ENCODE measurements at places on chromosomes 5 and 9.

DNA sequence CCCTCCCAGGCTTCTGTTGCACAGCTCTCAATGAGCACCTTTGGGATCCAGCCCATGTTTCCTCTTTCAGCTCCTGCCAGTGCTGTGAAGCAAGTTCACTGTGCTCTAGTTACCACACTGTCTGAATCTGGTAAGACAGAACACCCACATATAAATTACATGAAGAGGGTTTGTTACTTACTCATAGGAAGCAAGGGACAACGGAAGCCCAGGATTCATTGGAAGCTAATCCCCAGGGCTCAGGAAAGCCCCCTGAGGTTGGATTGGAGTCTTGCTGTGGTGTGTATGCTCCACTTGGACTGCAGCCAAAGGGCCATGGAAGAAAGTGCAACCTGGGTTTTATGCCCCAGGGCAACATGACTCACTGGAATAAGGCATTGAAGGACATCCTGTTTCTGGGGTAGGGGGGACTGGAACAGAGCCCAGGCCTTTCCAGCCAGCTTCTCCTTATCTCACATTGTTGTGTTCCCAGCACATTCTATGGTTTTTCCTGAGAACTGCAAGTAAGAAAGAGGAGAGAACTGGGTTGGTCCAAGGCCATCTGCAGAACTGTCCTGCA, 15.6 kb upstream of the CLK4 start:
- no peak for DNase-seq

- DNase-seq, result no peak
Observed at GRCh38 chr9:98768344-98768743, 28.0 kb downstream of the ANKS6 start.

DNA sequence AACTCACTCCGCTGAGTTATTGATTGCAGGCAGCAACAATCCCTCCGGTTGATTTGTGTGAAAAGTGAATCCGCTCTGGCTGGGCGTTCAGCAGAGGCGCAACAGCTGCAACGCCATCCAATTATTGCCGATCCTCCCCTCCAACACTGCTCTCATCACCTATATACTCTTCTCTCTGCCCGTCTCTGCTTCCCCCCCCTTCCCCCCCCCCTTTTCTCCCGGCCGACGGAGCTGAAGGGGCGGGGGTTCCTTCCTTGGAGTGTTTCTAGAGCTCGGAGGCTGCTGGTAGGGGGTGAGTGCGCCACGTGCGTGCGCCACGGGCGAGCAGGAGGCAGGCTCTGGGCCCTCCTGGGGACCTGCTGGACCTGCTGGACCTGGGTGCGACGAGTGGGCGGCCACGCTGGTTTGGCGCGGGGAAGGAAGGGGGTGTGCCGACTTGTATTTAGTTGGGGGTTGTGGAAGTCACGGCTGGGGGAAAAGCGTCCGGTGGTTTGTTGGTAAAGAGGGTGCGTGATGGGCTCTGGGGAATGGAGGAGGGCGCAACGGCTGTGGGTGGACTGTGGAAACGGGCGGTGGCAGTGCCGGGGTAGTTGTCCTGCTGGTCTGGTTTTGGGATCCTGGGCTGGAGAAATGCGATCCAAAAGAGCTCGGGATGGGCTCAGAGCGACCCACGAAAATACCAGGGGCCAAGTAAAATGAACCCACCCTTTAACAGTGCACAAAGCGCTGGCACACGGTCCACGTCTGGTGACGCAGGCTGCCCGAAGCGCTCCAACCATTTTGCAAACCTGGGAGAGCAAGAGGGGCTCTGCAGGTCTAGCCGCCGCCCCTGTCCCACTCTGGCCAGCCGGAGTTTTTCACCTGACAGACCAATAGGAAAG, 6.4 kb upstream of the MEF2C start:
- no peak for DNase-seq

DNA sequence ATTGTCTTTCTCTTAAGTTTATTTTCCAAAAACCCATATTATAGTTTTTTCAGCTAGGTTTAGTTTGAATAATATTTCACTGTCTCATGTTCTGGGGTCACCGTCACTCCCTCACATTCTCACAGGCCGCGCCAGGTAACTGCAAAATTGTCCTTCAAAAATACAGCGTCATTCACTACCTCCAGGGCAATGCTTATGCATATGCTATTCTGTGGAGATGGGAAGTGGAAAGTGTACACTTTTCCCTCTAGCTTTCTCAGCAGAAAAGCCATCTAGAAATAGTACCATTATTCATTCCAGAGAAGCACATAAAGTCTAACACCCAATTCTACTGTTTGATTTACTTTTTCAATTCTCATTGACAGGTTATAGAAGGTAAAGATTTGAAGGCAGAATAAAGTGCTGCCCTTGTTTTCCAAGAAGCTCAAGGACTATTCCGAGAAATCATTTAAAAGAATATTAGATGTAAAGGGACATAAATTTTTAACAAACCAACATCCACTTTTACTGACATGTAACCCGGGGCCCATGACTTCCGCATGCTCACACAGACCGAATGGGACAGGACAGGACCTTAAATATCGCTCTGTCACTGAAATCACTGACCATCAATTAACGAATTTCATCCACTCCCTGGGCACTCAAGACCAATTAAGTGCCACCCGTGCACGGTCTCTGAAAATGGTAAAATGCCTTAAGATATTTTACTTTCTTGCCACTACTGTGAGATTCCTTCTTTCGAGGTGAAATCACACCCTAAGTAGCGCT, 720 bp downstream of the NUDT12 start:
- no peak for DNase-seq

GRCh38 chr5:168342151-168342825, 50.8 kb downstream of the WWC1 start:
- DNase-seq, result no peak

DNA sequence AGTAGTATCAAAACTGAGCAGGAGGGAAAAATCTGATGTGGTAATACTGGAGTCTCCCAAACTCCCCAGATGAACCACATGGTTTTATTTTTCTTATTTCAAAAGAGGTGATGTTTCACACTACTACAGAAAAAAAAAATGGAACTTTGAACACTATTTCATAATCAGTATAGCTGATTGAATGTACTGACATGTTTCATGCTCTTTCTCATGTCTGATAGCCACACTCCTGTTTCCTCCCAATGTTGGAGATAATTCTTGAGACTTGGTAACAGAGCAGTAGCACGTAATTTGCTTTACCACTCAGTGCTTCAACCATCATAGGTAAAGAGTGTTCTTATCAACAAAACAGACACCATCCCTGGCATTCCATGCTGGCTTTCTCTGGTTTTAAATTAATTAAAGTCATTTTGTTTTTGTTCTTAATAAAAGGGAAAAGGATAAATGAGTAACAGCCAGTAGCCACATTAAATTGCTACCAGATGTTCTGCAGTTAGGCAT, 85.2 kb downstream of the MUSK start:
- DNase-seq, result no peak

DNA sequence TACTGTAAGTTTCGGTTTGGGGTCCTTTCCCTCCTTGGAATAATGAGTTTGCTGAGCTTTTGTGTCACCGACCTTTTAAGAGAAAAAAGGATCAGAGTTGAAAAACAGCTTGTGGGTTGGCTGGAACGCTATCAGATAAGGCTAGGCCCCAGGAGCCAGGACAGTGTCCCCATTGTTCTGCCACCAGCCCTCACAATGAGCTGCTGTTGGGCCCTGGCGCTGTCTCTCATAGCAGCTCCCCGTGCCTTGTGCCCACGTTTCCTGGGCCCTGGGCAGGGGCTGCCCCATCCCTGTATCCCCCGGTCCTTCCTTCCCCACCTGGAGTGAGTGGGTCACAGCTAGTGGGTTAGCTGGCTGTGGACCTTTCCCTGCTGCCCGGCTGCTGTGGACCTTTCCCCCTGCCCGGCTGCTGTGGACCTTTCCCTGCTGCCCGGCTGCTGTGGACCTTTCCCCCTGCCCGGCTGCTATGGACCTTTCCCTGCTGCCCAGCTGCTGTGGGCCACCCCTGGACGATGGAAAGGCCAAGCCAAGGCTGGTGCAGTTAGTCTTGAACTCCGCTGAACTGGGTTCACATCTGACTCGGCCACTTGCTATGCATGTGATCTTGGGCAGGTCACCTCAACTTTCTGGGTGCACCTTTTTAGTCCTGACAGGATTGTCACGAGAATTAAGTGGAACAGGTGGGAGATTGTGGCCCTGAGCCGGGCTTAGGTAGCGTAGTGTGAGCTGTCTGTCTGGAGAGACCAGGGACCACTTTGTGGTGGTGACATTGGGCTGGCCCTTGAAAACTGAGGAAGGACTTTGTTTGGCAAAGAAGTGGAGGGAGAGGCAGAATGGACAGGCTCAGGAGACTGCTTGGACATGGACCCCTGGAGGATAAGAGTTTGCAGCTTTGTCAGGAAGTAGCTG, 99.5 kb downstream of the DAB2IP start:
- no peak for DNase-seq

- DNase-seq, result no peak
Observed at GRCh38 chr9:74281674-74282073, 215.5 kb upstream of the RORB start.

GRCh38 chr9:37027582-37028419, 6.3 kb downstream of the PAX5 start:
- peak; percentile 74 for DNase-seq

GRCh38 chr5:14145435-14146334, 2.5 kb downstream of the TRIO start:
- no peak for DNase-seq

DNA sequence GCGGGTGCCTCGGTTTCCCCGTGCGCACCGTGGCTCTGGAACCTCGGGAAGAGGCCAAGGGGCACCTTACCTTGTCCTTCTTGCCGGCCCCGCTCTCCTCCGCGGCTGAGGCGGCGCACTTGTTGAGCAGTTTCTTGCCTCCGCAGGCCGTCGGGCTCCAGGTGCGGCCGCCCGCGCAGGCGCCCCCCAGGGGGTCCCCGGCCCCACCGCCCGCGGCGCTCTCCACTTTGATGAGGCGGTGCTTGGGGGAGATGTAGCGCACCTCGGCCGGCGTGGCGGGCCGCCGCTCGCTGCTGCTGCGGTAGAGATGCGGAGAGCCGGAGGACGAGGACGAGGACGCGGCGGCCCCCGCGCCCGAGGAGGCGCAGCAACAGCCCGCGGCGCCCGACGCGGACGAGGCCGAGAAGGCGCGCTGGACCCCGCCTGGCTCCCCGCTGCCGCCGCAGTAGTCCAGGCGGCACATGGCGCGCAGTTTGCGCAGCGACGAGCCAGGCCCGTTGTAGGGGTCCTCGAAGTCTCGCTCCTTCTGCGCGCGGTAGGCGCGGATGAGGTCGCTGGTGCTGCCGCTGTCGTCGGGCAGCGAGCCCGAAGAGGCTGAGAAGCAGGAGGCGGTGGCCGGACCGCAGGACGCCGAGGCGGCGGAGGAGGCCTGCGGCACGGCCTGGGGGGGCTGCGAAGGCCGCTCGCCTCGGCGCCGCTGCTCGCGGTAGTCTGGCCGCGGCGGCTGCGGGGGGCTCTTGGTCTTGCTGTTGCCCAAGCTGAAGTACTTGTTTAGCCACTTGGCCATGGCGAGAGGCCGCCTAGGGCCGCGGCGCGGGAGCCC, 957 bp downstream of the SHB start:
- DNase-seq, result no peak

GRCh38 chr5:81817980-81818379, 67.1 kb upstream of the SSBP2 start:
- no peak for DNase-seq

GRCh38 chr9:77945798-77946197, 85.8 kb downstream of the GNAQ start:
- DNase-seq, result no peak

- no peak for DNase-seq
Observed at GRCh38 chr9:37436540-37436939, 14.0 kb downstream of the GRHPR start.

GRCh38 chr5:148828511-148829247, 2.3 kb downstream of the ADRB2 start:
- no peak for DNase-seq

GRCh38 chr5:129904102-129904666, at the start of gene CHSY3:
Gene CHSY3, plus strand, starts transcription at chr5:129904465.
- DNase-seq, result no peak

DNA sequence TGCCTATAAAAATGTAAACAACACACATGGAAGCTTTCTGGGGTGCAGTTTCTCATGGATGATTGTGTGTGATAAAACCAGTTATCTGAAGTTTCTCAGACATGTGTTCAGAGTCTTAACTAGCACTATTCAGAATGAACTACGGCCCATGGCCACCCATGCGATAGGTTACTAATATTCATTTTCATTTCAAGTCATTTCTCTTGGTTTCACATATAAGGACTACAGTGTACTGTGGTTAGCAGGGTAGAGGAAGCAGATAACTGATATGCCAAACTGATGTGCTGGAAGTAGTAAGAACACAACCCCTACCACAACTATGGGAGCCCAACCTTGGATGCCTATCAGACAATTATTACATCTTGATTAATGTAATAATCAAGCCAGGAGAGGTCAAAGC, 372.1 kb downstream of the DTWD2 start:
- DNase-seq, result no peak

- no peak for DNase-seq
Observed at GRCh38 chr5:181181650-181182565, 23.1 kb downstream of the TRIM7 start.

- DNase-seq, result peak; percentile 42
Observed at GRCh38 chr5:1386274-1386717, 41.4 kb upstream of the CLPTM1L start.

DNA sequence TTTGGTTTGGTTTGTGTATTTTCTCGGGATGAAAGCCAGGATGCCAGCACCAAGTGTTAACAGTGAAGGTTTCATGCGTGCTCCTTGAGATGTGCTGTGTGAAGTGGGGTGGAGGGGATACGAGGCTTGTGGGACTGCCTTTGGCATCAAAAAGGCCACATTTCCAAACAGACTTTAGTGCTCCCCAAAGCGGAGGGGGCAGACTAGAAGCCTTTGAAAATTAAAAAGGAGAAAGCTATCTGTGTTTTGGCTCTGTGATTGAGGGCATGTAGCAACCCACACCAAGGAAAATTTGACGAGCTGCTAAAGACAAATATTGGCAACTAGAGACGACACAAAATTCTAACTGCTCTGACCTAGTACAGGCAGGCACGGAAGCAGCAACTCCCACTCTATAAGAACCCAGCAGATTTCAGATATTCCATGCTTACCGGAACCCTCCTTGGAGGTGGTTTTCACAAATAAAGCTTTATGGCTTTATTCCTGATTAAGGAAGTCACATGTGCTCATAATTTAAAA, 154.5 kb downstream of the ARSB start:
- no peak for DNase-seq

DNA sequence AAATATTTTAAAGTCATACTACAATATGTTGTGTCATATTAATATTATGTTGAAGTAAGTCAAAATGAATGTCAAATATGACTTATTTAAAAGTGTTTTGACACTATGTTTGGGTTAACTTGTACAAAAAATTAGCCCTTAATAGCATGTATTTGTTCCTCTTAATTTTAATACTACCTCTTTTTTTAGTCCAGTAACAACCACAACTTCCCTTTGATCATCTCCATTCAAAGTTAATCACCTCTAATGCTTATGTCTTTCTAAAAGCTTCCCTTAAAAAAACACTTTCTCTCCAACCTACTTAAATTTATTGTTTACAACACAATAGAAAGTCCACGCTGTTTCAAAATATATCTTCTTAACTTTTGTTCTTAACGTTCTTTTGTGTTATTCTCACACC, 9.6 kb downstream of the SLCO4C1 start:
- no peak for DNase-seq

DNA sequence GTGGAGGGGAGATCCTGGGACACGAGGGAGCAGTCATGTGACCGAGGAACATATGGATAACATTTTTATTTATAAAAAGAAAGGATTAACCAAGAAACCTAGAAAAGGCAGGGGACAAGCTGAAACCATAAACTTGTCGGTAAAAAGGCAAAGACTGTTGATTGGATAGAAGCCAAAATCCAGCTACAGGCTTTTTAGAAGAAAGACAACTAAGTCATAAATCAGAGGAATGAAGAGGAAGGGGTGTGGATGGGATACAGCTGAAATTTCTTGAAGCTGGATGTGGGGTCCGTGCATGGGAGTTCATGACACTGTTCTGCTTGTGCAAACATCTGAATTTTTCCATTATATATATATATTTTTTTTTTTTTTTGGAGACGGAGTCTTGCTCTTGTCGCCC, 110.7 kb upstream of the PHYKPL start:
- no peak for DNase-seq
